ENCODE measurements at places on chromosomes 7 and 10.

GRCh38 chr10:34236931-34237330 lies 578.2 kb downstream of the PARD3 start:
- no peak for DNase-seq

DNA sequence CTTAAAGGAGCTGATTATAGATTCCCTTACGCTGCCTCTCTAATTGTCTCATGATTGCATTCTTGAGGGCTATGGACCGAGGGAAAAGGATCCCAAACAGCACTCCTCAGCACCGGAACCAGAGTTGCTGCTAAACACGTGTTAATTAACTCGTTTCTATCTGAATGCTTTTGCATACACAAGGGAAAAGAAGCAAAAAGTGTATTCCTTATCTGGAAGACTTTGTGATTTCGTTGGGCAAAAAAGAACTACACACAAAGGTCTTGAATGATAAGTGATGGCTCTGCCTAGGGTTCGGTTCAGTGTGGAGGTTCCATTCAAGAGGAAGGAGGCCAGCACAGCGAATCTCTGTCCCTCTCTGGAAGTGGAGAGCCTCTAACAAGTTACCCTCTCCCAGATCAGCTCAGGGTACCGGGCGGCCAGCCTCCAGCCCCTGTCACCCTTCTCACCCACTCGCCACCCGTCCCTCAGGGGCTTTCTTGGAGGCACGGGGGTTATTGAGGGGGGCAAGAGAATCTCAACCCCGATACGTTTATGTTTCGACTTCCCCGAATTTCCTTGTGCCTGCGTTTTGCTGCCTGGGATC lies 515 bp upstream of the SLC4A2 start:
- DNase-seq, result no peak

GRCh38 chr7:66110856-66111255 lies 3.8 kb upstream of the CRCP start:
- no peak for DNase-seq

DNA sequence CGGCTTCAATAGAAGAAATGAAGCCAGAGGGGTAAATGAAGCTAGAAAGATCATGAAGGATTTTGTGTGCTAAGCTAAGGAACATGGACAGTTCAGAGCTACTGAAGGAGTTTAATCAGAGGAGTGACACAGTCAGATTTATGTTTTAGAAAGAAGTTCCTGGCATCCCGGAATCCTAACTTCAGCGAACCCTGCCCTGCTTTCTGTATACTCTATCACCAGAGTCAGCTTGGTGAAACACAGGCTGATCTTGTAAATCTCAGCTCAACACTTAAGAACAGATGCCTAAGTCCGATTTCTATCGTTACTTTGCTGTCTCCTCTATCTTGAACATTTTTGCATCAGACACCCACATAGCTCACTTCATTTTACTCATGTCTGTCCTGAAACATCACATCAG lies 9.1 kb downstream of the AHR start:
- no peak for DNase-seq

DNA sequence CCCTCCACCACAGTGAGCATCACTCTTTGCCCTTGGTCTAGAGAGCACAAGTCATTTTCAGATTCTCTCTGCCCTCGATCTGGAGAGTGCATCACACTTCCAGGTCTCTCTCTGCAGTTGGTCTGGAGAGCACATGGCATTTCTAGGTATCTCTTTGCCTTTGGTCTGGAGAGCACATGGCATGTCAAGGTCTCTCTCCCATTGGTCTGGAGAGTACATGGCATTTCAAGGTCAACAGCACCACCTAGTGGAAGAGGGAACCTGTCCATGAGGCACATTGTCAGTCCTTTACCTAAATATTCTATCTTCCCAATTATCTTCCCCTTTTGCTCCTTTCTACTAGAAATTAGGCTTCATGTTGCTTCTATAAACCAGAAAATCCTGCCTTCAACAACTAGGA lies 1139.4 kb downstream of the XPNPEP1 start:
- DNase-seq, result no peak

DNA sequence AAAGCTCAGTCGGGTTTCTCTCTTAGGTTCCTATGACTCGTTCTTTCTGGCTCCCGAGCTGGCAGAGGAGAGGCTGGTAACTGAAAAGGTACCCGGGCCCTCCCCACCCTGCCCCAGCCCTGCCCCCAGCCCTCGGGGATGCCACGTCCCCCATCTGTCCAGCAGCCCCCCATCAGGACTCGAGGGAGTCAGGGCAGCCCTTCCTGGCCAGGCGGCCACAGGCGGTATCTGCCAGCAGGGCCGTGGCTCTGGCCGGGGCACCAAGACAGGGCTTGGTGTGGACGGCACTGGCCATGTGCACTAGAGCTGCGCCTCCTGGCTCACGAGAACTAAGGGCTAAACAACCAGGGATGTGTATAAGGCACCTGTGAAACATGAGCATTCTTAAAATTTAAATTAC lies 29.7 kb downstream of the KNDC1 start:
- no peak for DNase-seq

DNA sequence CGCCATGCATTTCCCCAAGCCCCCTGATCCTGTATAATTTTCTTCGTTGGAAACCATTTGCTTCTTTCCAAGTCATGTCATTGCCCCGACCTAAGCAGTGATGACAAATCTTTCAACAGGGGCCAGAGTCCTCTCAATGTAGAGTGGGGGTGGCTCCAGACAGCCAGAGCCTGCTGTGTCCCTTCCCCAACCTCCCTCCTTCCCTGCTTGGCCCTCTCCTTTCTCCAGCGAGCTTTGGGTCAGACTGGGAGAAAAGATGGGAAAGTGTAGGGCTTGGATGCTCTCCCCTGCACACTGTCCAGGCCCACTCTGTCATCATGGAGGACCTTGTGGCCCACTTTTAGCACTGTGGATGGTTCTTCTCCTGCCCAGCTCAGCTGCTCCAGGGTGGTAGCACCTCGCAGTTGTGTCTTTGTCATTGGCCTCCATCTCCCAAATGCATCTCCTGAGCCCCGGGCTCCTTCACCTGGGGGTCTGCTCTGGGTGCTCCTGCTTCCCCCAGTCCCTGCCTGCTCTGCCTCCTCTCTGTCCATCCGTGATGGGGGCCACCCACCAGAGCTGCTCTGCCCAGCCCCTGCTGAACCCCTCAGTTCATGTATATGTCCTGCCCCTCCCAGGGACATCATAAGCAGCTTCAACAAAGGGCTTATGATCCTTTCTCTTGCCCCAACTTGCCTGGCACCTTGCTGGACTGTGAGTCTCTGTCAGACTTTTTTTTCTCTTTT lies 37.5 kb downstream of the BTBD16 start:
- DNase-seq, result no peak

GRCh38 chr10:5760515-5760914 lies 52.7 kb downstream of the GDI2 start:
- DNase-seq, result no peak

DNA sequence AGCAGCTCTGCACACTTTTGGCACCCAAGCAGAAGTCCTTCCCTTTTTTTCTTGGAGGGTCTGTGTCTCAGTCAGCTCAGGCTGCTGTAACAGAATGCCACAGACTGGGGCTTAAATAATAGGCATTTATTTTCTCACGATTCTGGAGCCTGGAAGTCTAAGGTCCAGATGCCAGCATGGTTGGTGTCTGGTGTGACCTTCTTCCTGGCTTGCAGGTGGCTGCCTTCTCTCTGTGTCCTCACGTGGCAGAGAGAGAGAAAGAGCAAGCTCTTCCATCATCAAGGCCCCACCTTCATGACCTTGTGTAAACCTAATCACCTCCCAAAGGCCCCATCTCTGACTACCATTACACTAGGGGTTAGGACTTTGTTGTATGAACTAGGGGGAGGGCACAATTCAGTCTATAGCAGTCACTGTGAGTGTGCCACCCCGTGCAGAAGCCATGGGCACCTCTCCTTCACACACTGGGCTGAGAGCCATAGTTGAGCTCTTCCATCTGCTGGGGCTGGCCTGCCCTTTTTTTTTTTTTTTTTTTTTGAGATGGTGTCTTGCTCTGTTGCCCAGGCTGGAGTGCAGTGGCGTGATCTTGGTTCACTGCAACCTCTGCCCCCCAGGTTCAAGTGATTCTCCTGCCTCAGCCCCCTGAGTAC lies 80.3 kb downstream of the OAT start:
- no peak for DNase-seq

GRCh38 chr7:130364451-130364850 lies 15.8 kb upstream of the CPA1 start:
- no peak for DNase-seq

- no peak for DNase-seq
These were observed 292.9 kb upstream of the BMPER start for GRCh38 chr7:33612442-33612841.

DNA sequence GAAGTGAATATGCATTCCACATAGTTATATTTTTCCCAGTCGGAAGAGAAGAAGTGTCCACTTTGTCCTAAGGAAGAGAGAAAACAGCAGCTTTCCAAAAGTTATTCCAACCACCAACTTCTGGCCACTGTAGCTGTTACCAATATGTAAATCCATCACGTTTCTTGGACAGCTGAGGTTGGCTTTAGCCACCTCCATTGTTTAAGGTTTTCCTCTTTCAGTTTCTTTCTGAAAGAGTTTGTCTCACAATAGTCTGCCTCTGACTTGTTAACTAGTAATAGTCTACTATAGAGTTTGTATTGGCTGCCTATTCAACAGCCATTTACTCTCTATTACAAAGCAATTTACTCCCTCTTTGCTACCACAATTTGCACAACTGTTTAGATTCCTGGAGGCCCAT lies 457.6 kb upstream of the LRRN3 start:
- DNase-seq, result no peak

DNA sequence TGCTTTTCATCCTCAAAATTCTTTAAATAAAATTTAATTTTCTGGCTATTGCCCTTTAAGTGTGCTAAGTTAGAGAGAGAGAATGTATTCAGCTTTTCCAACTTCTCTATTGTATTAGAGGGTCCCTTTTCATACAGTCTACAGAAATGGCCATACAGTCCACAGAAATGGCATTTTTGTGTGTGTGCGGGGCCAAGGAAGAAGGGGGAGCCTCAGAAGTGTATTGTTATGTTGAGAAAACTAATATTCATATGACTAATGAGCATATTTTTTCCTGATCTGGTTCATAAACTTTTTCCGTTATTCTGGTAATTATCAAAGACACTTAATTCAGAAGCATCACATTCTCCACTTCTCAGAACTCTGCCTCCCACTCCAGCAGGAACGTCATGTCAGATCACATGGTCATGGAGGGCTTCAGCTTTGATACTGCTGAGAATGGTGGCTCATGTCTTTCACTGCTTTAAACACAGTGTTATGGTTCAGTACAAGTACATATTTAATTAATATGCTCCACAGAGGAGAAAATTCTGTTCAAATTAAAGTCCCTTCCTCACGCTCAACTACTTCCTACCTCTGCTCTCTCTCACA lies 37.1 kb downstream of the ELMO1 start:
- no peak for DNase-seq

GRCh38 chr10:24448351-24448999 lies 239.5 kb downstream of the KIAA1217 start:
- DNase-seq, result no peak

DNA sequence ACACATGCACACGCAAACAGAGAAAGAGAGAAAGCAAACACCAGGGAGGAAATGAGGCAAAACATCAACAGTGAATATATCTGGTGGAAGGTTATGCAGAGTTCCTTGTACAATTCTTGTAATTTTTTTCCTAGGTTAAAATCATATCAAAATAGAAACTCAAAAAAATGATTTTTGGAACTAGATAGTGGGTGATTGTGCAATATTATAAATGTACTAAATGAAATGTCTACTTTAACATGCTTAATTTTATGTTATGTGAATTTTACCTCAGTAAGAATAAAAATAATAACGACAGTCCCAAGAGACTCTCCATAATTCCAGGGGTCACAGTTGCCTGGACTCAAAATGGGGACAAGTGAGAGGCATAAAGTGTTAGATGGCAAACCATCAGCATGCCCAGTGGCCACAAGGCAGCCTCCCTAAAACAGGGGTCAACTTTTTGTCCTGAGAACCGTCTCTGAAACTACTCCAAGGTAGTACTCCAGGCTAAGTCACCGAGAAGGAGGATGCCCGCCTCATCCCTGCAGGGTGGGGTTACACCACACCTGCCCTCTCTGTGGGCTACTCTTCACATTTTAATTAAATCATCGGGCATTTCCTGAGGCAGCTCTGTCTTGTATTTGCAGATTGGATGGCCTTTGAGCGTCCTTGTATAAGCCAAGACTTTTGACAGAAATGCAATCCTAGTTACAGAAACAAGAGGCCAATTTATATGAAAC lies 267.7 kb downstream of the ELMO1 start:
- DNase-seq, result no peak

DNA sequence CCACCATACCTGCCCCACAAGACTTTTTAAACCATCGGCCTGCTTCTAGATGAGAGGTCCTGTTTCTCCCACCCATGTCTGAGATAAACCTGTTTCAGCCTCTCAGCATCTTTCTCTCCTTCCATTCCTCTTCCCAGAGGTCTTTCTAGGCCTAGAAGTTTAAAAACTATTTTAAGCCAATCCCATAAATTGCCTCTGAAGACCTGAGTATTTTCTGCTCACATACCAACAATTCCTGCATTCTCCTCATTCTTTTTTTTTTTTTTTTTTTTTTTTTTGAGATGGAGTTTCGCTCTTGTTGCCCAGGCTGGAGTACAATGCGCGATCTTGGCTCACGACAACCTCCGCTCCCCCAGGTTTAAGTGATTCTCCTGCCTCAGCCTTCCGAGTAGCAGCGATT lies 262.9 kb upstream of the AUTS2 start:
- DNase-seq, result no peak

GRCh38 chr7:116213361-116214130 lies 3.2 kb downstream of the TES start:
- DNase-seq, result no peak

GRCh38 chr7:74373536-74373935 lies 80.2 kb upstream of the GTF2IRD1 start:
- no peak for DNase-seq

- no peak for DNase-seq
These were observed 219.6 kb upstream of the NPSR1 start for GRCh38 chr7:34438436-34438835.

GRCh38 chr10:22379059-22379458 lies 33.8 kb downstream of the SPAG6 start:
- no peak for DNase-seq
